ENCODE measurements at places on chromosomes 1 and 21.

GRCh38 chr1:63784489-63785390 is 10.9 kb downstream of the ROR1 start:
- no peak for DNase-seq

DNA sequence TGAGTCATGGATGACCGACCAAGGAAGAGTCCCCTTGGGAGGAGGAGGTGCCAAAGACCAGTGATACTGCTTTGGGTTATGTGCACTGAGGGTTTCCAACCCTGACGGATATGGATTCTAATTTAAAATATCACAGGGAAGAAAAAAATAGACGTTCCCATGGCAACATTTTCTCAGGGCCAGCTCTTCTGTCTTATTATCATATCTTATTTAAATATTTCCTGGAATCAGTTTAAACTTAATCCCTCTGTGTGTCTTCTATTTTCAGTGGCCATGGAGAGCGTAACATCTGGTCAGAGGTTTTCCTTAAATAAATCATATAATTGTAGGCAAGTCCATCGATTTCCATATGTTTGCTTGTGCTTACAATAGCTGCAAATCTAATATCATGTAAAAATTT is 205.4 kb upstream of the FMN2 start:
- no peak for DNase-seq

DNA sequence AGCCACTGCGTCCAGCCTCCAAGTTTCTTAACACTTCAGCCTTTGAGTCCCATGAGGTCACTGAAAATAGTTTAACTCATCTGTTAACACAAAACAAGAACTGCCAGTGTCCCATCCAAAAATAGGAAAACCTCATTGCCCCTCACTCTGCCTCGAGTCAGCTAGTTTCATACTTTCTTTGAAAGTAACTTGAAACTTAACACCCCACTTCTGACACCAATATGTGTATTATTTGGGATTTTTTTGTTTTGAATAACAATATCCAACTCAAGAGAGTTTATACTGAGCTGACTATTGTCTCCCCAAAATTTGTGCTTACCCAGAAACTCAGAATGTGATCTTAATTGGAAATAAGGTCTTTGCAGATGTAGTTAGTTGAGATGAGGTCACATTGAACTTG is 16.9 kb upstream of the PIK3CD start:
- no peak for DNase-seq

DNA sequence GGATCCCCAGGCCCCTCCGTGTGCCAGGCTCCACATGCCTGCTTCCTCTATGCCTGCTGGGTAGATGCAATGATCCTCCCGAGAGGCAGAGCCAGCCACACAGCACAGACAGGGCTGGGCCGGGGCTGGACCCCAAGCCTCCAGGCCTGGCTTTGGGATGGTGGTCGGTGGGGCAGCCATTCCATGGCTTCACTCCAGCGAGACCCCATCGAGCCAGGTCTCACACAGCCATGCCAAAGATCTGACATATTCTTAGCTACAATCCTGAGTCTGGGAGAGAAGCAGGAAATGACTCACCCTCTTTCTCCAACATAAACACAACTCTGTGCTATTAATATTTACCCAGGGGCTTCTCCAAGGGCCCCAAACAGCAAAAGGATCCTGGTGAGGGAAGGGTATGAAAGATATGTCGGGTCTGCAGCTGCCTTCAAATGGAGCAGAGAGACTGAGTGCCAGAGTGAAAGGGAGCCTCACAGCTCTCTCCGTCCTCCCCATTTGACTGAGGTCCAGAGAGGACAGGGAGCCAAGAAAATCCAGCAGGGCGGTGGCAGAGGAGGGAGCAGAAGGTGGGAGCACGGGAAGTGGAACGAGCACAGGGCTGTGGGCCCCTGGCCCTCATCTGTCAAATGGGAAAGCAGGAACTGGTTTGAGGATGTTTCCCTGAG is 639.5 kb downstream of the MATN1 start:
- DNase-seq: no peak

DNA sequence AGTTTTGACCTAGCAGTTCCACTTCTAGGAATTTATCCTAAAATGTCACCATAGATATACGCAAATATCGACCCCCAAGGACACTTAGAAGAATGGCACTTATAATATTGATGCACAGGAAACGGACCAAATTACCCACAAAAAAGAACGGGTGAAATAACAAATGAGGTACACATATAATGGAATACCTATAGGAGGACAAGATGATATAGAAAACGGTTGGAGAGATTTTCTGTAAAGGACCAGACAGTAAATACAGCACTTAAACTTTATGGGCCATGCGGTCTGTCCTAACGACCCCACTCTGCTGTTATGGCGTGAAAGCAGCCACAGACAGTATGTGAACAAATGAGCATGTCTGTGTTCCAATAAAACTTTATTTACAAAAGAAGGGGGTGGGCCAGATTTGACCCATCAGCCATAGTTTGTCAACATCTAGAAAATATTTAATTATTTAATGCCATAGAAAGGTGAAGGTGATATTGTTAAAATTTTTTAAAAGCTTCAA is 2.4 kb downstream of the TMPRSS3 start:
- DNase-seq: no peak

DNA sequence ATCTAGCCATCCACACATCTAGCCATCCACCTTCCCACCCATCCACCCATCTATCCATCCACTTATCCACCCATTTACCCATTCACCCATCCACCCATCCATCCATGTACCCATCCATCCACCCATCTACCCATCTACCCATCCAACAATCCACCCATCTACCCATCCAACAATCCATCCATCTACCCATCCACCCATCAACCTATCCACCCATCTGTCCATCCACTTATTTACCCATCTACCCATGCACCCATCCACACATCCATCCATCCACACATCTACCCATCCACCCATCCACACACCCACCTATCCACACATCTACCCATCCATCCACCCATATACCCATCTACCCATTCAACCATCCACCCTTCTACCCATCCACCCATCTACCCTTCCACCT is 238.4 kb downstream of the DYRK1A start:
- no peak for DNase-seq

DNA sequence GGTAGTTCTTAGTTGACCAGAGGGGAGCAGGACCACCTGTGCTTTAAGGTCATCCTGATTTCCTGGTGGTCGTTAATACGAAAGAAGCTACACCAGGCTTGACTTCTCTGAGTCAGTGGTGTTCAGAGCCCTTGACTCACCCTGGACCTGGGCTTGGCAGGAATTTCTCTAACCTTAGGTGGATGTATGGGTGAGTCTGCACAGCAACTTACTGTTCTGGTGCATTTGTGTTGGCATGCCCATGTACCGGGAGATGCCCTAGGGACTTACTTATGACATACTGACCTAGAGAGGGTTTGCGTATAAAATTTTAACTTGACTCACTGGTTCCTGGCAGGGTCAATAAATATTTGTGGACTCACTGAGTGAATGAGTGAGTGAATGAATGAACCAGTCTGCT is 304.6 kb downstream of the DISC1 start:
- no peak for DNase-seq

- no peak for DNase-seq
These were observed 10.8 kb downstream of the CRABP2 start for GRCh38 chr1:156694690-156694962.

- DNase-seq: no peak
These were observed 16.4 kb upstream of the CLSTN1 start for GRCh38 chr1:9840176-9840575.

DNA sequence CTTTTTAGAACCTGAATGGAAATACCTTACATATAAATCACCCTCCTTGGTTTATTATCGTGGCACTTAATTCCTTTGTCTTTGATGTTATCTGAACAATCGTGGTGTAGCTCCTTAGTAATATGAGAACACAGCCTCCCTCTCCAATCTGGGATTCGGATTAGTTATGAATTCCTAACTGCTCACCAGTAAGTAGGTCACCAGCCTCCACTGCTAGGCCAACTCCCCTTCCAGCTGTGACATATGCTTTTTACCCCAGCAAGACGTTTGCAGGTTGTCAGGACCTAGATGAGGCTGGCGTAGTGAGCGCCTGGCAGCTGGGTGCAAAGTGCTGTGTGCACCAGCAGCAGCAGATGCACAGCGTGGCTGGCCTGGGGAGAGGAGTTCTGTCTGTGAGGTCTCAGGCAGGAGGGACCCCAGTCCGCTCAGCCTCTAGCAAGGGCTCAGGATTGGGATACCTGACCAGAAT is 38.2 kb downstream of the NTPCR start:
- no peak for DNase-seq

DNA sequence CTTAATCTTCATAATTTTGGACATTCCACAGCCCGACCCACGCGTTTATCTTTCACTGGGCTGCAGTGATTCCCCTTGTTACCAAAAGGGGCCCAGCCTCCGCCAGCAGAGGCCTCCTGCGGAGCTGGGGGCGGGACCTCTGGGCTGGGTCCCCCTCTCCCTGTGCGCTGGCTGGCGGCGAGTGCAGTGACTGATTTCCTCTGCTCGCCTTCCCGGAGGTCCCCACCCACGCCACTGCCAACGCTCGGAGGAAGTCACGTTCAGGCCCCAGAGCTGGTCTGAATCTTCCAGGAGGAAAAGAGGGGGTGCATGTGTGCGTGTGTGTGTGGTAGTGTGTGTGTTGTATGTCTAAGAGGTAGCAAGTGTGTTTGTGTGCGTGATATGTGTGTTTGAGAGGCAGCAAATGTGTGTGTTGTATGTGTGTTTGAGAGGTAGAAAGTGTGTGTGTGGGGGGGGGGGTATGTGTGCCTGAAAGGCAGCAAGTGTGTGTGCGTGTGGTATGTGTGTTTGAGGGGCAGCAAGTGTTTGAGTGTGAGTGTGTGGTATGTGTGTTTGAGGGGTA is 35.0 kb upstream of the JAK1 start:
- peak; percentile 77 for DNase-seq

- no peak for DNase-seq
These were observed 116.0 kb downstream of the NOS1AP start for GRCh38 chr1:162185314-162186025.

- no peak for DNase-seq
These were observed 49.4 kb upstream of the DESI2 start for GRCh38 chr1:244603498-244603897.

DNA sequence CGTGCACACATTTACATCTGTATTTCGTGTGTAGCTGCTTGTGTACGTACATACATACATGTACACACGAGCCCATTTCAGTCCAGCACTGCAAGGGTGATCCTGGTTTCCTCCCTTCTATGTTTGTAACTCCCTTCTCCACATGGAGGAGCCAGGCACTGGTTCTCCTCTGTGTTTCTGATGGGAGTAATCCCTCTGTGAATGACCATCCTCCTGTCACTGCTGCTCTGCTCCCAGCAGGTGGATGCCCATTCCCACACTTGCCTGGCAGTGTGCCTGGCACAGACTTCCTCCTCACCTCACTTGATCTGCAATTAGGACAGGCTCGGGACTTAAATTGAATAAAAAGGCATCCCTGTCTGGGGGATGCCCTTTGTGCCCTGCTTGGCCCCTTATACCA is 37.1 kb downstream of the TRAPPC10 start:
- no peak for DNase-seq

- no peak for DNase-seq
These were observed 25.8 kb upstream of the NUF2 start for GRCh38 chr1:163295949-163296348.

GRCh38 chr1:209607102-209607794 is 23.7 kb downstream of the CAMK1G start:
- DNase-seq: no peak

- no peak for DNase-seq
These were observed 10.1 kb upstream of the C1orf159 start for GRCh38 chr1:1125945-1126344.

- no peak for DNase-seq
These were observed 1.4 kb downstream of the PPM1J start for GRCh38 chr1:112713466-112714312.

DNA sequence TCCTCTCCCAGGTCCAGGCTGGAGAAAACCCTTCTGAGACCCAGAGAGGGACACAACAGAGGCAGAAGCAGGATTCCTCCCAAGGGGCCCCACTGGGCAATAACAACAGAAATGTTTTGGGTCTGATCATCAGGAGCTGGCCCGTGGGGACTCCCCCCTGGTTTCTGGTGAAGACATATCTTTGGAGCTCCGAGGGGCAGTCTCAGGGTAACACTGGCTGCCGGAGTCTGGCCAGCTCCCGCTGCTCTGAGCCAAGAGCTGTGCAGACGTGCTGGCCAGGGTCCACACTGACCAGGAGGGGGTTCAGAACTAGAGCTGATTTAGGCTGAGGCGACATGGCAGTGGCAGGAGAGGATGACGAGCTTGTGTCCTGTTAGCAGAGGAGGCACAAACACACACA is 13.1 kb downstream of the ECE1 start:
- DNase-seq: no peak

DNA sequence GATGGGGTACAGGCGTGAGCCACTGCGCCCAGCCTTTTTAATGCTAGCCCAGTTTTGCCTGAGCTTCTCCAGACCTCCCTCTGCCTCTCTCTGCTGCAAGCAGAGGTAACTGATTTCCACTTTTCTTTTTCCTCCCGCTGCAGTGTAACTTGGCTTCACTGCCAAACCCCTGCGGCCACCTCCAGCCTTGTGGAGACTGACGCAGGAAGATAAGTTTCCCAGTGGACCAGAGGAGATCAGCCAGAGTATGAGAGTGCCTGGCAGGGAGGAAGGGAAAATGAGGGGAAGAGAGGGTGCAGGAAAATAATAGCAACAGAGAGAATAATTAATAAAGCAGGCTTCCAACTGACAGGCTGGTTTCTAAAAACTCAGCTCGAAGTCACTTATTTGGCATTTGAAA is 143.7 kb downstream of the PCNX2 start:
- DNase-seq: no peak

GRCh38 chr21:46081862-46082712 is 15.8 kb upstream of the COL6A2 start:
- DNase-seq: peak; percentile 18

DNA sequence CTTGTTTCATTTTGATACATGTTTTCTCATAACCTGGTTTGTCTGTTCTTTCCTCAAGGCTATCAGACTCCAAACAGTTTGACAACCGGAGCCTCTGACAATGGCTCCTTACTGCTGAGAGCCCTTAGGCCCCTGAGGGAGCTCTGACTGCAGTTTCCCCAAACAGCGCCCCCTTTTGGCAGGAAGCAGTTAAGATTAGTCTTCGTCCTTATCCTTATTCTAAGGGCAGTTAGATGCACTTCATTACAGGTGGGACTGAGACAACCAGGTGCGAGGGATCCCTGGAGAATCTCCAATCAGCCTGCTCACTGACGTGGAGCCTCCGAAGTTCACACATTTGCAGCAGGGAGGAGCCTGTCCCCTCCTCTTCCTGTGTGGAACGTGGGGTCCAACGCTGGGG is 393.1 kb downstream of the BRINP3 start:
- DNase-seq: no peak

- DNase-seq: no peak
These were observed 45.7 kb upstream of the PLPPR4 start for GRCh38 chr1:99218572-99218971.

- DNase-seq: no peak
These were observed 4.4 kb upstream of the ELF3 start for GRCh38 chr1:202005958-202006357.

- DNase-seq: no peak
These were observed 135.6 kb upstream of the KCNJ15 start for GRCh38 chr21:38120984-38121855.

DNA sequence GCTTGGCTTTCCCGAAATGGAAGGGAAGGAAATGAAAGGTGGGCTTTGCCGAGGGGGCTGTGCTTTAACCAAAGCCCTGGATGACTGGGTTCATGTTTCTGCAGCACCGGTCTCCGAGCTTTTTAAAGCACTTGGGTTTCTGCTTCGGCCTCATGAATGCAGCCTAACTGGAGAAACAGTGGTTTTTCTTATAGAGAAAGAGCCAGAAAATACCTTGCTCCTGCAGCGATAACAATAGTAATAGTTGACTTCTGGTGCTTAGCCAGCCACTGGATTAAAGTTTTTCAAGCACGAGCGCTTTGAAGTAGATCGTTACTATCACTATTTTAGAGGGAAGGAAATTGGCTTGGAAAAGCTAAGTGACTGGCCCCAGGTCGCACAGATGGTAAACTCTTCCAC is 500 bp upstream of the DOCK7 start:
- no peak for DNase-seq
